CD14-positive monocyte (primary cell): ENCODE measurements at places on chromosomes 16 and 17.

DNA sequence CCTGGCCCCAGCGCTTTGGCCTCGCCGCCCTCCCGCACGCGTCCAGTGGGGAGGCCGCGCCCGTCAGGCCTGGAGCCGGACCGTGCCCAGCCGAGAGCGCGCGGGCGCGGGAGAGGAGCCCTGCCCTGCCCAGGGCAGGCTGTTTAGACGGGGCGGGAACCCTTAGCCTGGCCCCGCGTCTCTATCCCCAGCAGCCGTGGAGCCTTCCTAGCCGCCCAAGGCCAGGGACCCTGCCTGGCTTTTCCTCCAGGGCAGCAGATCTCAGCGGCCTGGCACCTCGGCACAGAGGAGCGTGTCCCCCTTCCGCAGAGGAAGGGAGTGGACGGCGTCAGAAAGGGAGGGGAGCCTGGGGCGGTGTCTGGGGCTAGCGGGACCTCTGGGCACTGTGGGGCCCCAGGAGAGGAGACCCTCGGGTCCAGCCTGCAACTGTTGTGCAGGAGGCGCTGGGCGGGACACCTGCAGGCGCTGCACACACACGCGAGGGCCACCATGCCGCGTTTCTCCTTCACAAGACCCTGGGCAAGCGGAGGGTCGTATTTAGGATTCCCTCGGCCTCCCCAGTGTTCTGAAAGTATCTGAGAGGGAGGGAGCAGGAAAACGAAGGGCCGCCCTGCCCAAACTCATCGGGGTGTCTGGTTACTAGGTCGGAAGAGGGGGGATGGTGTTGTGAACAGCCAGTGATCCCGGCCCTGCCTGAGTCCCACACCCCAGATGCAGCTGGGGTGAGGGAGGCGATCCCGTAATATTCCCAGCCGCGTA is 2.3 kb upstream of the NPTX1 start:
- DNase-seq = no peak

- peak; percentile 75 for DNase-seq
Measured at GRCh38 chr17:50507871-50508572, at the start of gene MYCBPAP. MYCBPAP (plus strand) TSS chr17:50508439; CDS start chr17:50508675, 236 bp downstream.

DNA sequence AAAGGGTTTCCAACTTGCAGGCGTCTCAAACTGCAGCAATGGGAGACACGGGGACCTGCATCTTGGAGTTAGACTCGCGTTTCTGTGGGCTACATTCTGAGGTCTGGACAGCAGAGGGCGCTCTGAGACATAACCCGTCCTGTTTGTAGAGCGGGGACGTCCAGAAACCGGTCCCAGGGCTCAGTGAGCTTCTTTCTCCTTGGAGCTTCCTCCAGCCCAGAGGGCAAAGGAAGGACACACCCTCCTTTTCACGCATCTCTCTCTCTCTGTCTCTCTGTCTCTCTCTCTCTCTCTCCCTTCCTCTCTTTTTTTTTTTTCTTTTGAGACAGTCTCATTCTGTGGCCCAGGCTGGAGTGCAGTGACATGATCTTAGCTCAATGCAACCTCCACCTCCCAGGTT is 19.8 kb downstream of the COX4I1 start:
- peak; percentile 81 for DNase-seq

GRCh38 chr17:58626905-58627304 is 64.9 kb downstream of the TEX14 start:
- peak; percentile 65 for DNase-seq

DNA sequence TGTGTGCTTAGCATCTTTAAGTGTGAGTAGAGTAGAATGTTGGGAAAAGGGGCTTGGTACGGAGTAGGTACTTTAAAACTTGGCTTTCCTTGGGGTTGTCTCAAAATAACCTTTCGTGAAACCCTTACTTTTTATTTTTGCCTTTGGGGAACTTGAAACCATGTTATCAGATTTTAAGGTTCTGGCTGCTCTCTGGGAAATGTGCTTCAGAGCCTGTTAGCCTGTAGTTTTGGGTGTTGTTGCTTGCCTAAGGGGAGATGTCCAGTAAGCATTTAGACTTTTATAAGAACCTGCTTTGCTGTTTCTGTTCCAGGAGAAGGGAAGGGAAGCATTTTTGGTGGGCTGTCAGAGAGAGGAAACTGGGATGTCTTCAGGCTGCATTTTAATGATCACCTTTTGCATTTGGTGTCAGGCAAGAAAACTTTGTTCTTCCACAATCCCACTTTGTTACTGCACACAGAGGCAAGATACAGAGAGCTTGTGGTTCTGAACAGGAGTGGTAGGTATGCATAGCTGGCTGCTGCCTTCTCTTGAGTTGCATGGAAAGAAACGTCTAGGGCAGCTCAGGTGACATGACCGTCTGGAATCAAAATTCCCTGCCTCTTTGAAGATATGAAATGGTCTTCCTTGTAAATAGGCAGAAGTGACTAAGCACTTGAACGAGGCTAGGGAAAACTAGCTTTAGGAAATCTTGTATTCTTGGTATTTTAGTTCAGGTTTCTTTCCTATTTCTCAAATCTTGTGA is 1.7 kb downstream of the RABEP1 start:
- DNase-seq = no peak

DNA sequence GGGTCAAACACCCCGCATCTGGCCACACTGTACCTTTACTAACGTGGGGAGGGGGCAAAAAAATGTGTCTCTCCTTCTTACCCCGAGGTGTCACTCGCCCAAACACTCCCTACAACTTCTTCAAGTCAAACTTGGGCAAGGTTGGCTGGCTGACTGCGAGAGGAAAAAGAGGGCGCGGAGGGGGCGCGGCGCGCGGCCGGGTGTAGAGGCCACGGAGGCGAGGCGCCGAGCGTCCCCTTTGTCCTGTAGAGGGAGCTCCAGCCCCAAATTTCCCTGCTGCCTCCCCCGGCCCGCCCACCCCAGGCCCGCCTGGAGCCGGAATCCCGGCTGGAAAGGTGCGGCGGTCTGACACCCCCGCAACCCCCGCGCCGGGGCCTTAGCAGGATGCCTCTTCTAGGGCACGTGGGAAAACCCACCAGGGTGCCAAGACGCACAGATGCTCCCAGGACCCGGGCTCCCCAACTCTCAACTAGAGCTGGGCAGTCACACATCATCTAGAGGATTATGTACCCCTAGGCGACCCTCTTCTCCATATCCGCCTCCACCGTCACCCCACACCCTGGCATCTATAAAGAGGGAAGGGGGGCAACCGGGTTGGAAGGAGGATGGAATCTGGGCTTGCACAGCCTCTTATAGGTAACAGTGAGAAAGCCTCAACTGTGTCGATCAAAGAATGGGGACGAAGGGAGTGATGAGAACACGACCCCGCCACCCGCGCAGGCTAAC is 4.2 kb downstream of the IRX3 start:
- DNase-seq = peak; percentile 7

GRCh38 chr17:2876467-2876866 is 80.2 kb downstream of the RAP1GAP2 start:
- DNase-seq = no peak

DNA sequence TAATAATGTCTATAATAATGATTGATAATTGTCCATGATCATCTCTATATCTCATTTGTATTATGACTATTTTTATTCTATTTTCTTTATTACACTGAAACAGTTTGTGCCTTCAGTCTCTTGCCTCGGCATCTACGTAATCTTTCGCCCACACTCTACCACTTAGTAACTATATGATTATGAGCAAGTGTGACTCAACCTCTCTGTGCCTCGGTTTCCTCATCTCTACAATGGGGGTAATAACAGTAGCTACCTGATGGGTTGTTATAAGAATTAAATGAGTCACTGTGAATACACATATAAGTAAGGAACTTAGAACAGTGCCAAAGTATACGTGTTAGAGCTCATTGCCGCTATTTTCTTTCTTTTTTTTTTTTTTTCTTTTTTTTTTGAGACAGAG is 3.7 kb upstream of the SLC16A11 start:
- DNase-seq = no peak

GRCh38 chr16:10501016-10501607 is 79.3 kb downstream of the EMP2 start:
- DNase-seq = no peak

DNA sequence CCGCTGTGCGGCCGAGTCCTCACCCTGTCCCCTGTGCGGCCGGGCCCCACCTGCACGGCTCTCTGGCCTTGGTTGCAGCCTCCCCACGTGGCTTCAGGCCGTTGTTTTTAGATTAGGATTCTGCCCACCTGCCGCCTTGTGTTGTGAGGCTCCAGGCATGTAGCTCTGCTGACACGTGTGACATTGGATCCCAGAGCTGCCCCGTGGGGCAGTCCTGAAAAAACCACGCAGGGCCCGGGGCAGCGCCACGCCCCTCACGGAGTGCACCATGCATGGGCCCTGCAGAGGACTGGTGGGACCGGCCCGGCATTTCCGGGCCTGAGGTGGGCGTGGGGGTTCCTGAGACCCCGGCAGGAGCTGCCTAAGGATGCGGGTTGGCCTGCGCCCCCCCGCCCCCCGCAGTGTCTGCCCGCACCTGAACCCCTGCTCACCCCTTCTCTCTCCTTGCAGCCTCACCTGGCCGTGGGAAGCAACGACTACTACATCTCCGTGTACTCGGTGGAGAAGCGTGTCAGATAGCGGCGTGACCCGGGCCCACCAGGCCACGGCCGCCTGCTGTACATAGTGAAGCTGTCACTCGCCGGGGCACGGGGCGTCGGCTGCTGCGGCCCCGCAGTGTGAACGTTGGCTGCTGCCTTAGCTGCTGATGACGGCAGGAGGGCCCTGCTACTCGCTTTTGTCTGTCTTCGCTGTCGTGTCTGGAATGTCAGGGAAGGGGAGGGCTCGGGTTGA is 27.7 kb upstream of the CHMP6 start:
- no peak for DNase-seq

DNA sequence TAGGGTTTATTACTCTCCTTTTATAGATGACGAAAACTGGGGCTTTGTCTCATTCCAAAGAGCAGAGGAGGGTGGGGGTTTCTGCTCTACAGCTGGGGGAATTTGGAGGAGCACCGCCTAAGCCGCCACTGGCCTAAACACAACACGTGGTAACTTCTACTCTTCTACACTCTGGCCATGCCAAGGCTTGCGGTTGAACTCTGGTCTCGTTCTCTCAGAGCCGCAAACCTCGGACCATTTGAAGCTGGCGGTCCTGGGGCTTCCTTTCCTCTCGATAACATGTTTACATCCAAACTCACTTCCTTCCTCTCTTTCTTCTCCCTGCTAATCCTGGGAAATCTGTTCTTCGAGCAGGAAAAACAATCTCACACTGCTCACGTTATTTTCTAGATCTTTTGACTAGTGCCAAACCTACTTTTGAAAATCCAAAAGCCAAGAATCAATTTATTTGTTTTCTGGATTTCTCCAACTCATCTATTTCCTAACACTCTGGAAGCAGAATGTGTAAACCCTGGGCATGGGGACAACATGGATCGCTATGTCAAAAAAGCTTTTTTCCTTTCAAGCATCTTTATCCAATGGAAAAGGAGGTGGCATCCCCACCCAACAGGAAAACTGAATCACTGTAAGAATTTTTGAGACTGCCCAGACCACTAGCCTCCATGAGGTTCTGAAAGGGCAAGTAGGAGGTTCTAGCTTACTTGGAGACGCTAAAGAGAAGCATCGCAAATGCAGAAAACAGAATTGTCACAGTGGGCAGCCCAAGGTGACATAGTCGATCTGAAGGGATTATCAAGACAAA is 13.6 kb upstream of the EEF2K start:
- peak; percentile 80 for DNase-seq

- DNase-seq = peak; percentile 92
Measured at GRCh38 chr16:53130159-53131049, 75.6 kb downstream of the CHD9 start.

DNA sequence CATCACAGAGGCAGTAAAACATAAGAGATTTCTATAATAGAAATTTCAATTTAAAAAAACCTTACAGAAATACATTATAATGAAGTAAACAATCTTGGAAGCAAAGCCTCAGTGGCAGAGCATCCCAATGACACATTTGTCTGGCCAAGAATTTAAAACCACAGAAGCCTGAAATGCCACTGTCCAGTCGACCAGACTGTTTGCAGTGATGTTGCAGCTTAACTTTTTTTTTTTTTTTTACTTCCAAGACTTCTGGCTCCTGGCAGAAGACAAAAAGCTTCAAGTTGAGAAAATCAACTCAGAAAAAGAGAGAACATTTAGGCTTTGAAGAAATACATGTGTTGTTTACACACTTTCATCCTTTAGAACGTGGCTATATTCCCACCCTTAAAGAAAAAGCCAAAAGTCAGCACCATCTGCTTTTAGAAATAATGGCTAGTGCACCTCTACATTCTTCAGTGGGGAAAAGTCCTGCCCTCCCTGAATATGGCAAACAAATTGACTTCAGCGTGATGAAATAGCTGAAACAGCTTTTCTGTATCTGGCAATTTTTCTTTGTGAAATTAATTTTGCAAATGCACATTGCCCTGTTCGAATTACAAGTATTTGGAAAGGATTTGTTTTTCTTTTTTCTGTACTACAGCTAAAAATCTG is 205.5 kb upstream of the MON1B start:
- DNase-seq = no peak

DNA sequence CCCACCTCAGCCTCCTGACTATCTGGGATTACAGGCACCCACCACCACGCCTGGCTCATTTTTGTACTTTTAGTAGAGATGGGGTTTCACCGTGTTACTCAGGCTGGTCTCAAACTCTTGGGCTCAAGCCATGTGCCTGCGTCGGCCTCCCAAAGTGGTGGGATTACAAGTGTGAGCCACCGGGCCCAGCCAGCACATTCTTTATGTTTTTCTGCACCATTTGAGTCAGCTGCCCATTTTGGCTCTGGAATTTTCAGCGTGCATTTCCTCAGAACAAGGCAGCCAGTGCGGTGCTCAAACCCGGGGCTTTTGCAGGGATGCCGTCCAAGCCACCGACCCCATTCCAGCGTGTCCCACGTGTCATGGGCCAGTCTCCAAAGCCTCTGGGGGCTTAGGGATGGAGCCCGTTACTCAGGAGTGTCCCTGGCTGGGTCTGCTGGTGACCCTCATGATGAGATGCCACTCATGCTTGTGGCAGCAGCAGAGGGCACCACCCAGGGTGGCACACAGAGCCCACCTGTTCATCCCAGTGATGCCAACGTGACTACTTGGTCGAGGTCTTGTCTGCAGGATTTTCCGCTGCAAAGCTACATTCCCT is 3.7 kb upstream of the RAB40C start:
- DNase-seq = no peak

- no peak for DNase-seq
Measured at GRCh38 chr17:55266958-55267688, 2.4 kb downstream of the HLF start.

GRCh38 chr16:20971401-20971800 is 70.8 kb downstream of the LYRM1 start:
- no peak for DNase-seq

- DNase-seq = no peak
Measured at GRCh38 chr17:35129154-35129972, 7.9 kb downstream of the FNDC8 start.

DNA sequence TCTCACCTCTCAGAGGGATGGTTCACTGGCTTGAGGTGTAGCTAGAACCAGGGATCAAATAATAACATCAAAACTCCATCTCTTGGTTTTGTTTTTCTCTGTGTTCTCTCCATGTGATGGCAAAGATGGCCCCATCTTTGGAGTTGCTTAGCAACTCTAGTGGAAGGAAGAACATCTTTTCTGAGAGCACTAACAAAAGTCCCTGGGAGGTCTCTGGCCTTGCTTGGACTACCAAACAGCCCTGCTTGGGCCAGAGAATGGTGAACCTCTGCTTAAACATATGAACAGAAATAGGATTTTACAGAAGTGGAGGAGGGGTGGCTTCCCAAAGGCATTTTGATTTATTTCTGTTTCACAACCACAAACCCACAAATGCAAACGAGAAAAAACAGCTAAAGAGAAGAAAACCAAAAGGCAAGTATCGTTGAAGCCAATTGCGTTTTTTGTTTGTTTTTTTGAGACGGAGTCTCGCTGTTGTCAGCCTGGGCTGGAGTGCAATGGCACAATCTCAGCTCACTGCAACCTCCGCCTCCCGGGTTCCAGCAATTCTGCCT is 13.2 kb downstream of the GABARAPL2 start:
- no peak for DNase-seq
